Ovary (tissue), 10 donors: ENCODE measurements at places on chromosomes 11 and 22. TPM values are rescaled to one million over a fixed set of nuclear protein-coding genes. Genes with fewer than 3 reads are reported as not detected.
A peak's percentile ranks its signal among the peaks of the same experiment; 100 is the strongest.

- H3K4me3 ChIP-seq = no peak overlapping the region
- H3K27me3 ChIP-seq = no peaks in the 10 kb centered on the region
- H3K4me1 ChIP-seq = peaks cover 3% of the 10 kb centered on the region
- no peak overlapping the region for H3K27ac ChIP-seq
These were observed 13.8 kb downstream of the OSBP start for GRCh38 chr11:59601788-59602187.

GRCh38 chr11:47466201-47466600 lies 17.3 kb upstream of the RAPSN start:
- H3K4me1 ChIP-seq = peaks cover 12% of the 10 kb centered on the region
- no peak overlapping the region for H3K4me3 ChIP-seq
- DNase-seq = no peak
- no peaks in the 10 kb centered on the region for H3K36me3 ChIP-seq
- H3K27ac ChIP-seq = peak overlapping the region; percentile 45

DNA sequence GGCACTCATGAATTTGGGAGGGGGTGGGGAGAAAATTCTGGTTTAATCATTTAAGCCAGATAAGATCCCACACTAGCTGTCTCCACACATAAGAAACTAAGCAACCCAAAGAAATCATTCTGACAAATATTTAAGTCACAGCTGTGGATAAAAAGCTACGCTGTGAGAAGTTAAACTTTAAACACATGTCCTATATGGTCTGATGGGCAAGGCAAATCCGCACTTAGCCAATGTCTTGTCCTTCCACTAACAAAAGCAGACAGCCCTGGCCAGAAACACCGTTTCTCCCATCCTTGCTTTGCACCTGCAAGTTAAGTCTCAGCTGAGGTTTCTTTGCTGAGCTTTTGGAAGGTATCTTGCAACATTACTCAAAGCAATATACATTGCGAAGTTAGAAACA lies 68.0 kb downstream of the ETS1 start:
- no peak for DNase-seq
- peaks cover 20% of the 10 kb centered on the region for H3K4me1 ChIP-seq
- no peaks in the 10 kb centered on the region for H3K36me3 ChIP-seq
- H3K27me3 ChIP-seq = no peaks in the 10 kb centered on the region
- H3K27ac ChIP-seq = no peak overlapping the region
- peak overlapping the region; percentile 9 for H3K4me3 ChIP-seq

GRCh38 chr11:27830206-27830605 lies 130.0 kb upstream of the BDNF start:
- no peak overlapping the region for H3K27ac ChIP-seq
- no peaks in the 10 kb centered on the region for H3K36me3 ChIP-seq
- H3K4me1 ChIP-seq = no peaks in the 10 kb centered on the region
- no peak for DNase-seq
- no peak overlapping the region for H3K4me3 ChIP-seq

- no peak overlapping the region for H3K4me3 ChIP-seq
- H3K27me3 ChIP-seq = no peaks in the 10 kb centered on the region
- no peaks in the 10 kb centered on the region for H3K36me3 ChIP-seq
These were observed 12.9 kb downstream of the MPEG1 start for GRCh38 chr11:59199546-59200422.

DNA sequence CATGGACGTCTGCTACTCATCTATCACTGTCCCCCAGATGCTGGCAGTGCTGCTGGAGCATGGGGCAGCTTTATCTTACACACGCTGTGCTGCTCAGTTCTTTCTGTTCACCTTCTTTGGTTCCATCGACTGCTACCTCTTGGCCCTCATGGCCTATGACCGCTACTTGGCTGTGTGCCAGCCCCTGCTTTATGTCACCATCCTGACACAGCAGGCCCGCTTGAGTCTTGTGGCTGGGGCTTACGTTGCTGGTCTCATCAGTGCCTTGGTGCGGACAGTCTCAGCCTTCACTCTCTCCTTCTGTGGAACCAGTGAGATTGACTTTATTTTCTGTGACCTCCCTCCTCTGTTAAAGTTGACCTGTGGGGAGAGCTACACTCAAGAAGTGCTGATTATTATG lies 9.2 kb upstream of the OR9Q2 start:
- H3K36me3 ChIP-seq = no peaks in the 10 kb centered on the region
- no peak overlapping the region for H3K27ac ChIP-seq

- DNase-seq = peak; percentile 50
- H3K27me3 ChIP-seq = no peaks in the 10 kb centered on the region
- peak overlapping the region; percentile 2 for H3K27ac ChIP-seq
- H3K4me3 ChIP-seq = peak overlapping the region; percentile 32
- H3K4me1 ChIP-seq = peaks cover 3% of the 10 kb centered on the region
- H3K36me3 ChIP-seq = no peaks in the 10 kb centered on the region
These were observed 87.8 kb upstream of the CRYBB3 start for GRCh38 chr22:25111579-25112517.

- no peaks in the 10 kb centered on the region for H3K36me3 ChIP-seq
- no peak for DNase-seq
- no peaks in the 10 kb centered on the region for H3K4me1 ChIP-seq
- no peak overlapping the region for H3K27ac ChIP-seq
- no peaks in the 10 kb centered on the region for H3K27me3 ChIP-seq
These were observed 21.8 kb downstream of the DCUN1D5 start for GRCh38 chr11:103070142-103070541.

DNA sequence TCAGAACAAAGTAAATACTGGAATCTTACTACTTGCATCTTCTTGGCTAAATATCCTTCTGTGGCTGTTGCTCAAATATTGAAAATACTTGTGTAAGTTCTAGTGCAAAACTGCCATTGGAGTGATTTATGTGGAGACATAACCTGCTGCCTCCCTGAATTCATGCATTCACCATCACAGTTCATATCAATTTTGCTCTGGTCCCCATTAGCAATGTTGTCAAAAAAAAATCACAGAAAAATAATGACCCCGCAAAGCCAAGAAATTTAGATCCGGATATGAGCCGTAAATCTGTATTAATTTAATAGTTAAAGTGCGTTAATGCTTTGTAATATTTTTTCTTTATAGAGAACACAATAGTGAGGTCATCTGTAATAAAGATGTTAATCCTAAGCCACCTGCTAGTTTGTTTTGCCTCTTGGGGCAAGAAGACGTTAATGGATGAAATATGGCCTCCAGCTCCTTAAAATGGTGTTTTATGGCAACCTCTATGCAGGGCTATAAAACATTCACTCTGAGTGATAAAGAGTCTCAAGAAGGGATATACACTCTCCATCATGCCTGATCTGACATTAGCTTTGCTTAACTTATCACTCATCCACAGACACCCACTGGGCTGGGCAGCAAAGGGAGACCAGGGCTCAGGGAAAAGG lies 255.9 kb downstream of the INSC start:
- no peaks in the 10 kb centered on the region for H3K4me1 ChIP-seq
- H3K27me3 ChIP-seq = no peaks in the 10 kb centered on the region
- H3K36me3 ChIP-seq = no peaks in the 10 kb centered on the region
- no peak overlapping the region for H3K4me3 ChIP-seq

- no peaks in the 10 kb centered on the region for H3K4me1 ChIP-seq
- no peaks in the 10 kb centered on the region for H3K27me3 ChIP-seq
- H3K36me3 ChIP-seq = no peaks in the 10 kb centered on the region
- no peak overlapping the region for H3K4me3 ChIP-seq
These were observed 36.7 kb downstream of the FBXO7 start for GRCh38 chr22:32511274-32511673.

GRCh38 chr11:57493507-57494503 lies 21.7 kb downstream of the SLC43A1 start:
- H3K36me3 ChIP-seq = no peaks in the 10 kb centered on the region
- no peak overlapping the region for H3K4me3 ChIP-seq
- DNase-seq = peak; percentile 74
- no peaks in the 10 kb centered on the region for H3K4me1 ChIP-seq
- H3K27ac ChIP-seq = no peak overlapping the region

DNA sequence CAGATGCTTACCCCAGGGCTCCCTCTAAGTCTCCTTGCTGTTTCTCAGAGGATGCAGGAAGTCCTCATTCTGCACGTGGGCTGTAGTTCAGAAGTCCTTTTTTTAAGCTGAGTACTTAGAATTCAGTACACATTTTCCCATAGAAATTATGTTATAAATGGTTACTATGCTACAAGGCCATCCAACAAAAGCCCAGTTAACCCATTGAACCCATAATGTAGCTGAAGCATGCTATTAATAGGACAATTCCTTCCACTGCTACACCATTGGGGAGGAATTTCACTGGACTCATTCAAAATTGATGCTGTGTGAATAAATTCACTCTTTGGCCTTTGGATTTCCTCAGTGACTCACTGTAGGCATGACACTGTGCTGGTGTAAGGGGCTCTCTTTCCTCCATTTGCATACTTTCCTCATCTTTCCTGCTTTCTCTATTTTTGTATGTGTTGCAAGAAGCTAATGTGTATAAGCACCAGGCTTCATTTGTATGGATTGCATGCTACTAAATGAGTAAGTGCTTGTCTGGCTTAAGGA lies 148.0 kb downstream of the NTM start:
- H3K27me3 ChIP-seq = no peaks in the 10 kb centered on the region
- no peaks in the 10 kb centered on the region for H3K4me1 ChIP-seq
- DNase-seq = no peak
- no peak overlapping the region for H3K4me3 ChIP-seq

- no peak for DNase-seq
- H3K4me3 ChIP-seq = no peak overlapping the region
- H3K36me3 ChIP-seq = no peaks in the 10 kb centered on the region
- no peaks in the 10 kb centered on the region for H3K27me3 ChIP-seq
- H3K4me1 ChIP-seq = no peaks in the 10 kb centered on the region
These were observed 168.9 kb upstream of the CHORDC1 start for GRCh38 chr11:90391756-90392155.

GRCh38 chr11:130314184-130314749 lies 450 bp downstream of the ZBTB44 start:
- peak overlapping the region; percentile 87 for H3K27ac ChIP-seq
- DNase-seq = peak; percentile 54
- no peaks in the 10 kb centered on the region for H3K27me3 ChIP-seq
- H3K4me3 ChIP-seq = peak overlapping the region; percentile 50
- H3K36me3 ChIP-seq = no peaks in the 10 kb centered on the region
- H3K4me1 ChIP-seq = peaks cover 2% of the 10 kb centered on the region

- H3K27me3 ChIP-seq = no peaks in the 10 kb centered on the region
- no peak overlapping the region for H3K27ac ChIP-seq
- H3K4me3 ChIP-seq = no peak overlapping the region
- peaks cover 15% of the 10 kb centered on the region for H3K4me1 ChIP-seq
- DNase-seq = peak; percentile 96
- H3K36me3 ChIP-seq = no peaks in the 10 kb centered on the region
These were observed 50.5 kb upstream of the SHISAL1 start for GRCh38 chr22:44363013-44363979.

DNA sequence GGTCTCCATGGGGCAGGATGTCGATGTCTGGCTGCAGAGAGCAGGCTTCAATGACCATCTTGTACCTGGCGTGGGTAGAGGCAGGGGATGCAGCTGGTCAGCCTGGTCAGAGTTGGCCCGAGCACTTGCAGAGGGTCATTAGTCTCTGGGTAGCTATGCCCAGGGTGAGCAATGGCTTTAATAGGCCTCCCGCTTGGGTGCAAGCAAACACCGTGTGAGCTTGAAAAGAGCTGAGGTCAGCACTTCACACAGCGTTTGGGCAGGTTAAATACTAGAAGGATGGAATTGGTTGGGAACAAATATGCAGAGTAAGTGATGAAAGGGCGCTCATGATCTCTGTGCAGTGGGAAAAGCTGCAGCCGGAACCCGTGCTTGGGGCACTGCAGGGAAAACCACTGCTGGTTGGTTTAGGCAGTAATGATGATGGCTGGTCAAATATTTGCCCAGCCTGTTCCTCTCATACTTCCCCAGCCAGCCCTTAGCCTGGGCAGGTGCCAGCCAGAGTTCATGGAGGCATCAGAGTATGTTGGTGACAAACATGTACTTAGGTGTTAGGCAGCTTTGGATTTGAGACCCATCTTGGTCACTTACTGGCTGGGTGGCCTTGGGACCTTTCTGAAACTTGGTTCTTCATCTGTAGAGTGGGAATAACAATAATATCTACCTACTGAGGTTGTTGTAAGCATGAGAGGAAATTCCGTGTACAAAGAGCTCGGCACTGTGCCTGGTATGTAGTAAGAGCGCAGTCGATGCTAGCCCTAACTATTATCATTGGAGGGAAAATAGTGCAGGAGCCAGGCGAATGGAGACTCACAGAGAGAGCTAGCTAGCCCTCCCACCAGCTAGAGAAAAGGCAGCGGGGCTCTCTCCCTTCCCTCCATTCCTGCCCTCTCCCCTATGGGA lies 25.2 kb upstream of the KCNJ11 start:
- no peak overlapping the region for H3K4me3 ChIP-seq
- no peaks in the 10 kb centered on the region for H3K27me3 ChIP-seq
- no peak for DNase-seq
- no peaks in the 10 kb centered on the region for H3K4me1 ChIP-seq
- no peak overlapping the region for H3K27ac ChIP-seq

DNA sequence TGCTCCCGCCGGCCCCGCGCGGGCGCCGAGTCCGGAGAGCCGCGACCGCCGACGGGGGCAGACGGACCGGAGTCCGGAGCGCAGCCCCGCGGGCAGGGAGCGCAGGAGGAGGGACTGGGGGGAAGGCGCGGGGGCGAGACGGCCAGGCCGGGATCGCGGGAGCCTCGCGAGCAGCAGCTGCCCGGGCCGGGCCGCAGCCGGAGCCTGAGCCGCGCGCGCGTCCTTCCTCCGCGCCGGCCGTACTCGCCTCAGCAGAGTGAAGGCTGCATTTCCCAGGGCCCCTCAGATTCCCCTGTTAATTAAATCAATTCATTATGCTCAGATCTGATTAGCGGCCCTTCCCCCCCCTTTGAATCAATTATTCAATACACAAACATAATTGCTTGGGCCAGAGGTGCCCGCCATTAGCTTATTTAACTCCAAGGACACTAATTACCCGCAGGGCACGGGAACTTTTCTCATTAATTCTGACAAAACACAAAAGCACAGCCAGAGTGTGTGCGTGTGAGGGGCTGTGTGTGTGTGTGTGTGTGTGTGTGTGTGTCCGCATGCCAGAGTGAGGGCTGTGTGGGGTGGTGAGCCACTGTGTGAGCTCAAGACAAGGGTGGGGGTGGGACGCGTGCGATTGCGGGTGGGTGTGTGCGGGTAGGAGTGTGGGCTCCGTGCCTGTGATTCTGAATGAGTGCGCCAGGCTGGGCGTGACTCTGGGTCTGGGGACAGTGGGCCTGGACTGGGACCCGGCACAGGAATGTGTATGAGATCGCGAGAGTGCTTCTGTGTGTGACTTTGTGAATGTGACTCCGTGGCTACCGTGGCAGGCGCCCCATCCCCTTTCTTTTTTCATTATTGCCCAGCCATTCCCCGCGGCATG lies 5.1 kb upstream of the LMO1 start:
- H3K27ac ChIP-seq = no peak overlapping the region
- H3K4me3 ChIP-seq = peak overlapping the region; percentile 29
- H3K36me3 ChIP-seq = no peaks in the 10 kb centered on the region
- DNase-seq = no peak
- H3K4me1 ChIP-seq = no peaks in the 10 kb centered on the region

GRCh38 chr22:48752451-48753380 lies 1075.0 kb downstream of the BRD1 start:
- no peak overlapping the region for H3K27ac ChIP-seq
- H3K4me3 ChIP-seq = no peak overlapping the region
- no peaks in the 10 kb centered on the region for H3K27me3 ChIP-seq
- no peaks in the 10 kb centered on the region for H3K36me3 ChIP-seq
- no peak for DNase-seq
- H3K4me1 ChIP-seq = no peaks in the 10 kb centered on the region

IGSF9B gene
- 11.7 TPM for total RNA-seq

MRPL21 gene
- 47.4 TPM for total RNA-seq

HSPA8 gene
- total RNA-seq = 576 TPM

MIAT gene
- total RNA-seq = 0.82 TPM

APOL4 gene
- total RNA-seq = 18.6 TPM

GGTLC3 gene
- total RNA-seq = not detected

RASGRP2 gene
- 8.0 TPM for total RNA-seq

FGF19 gene
- not detected for total RNA-seq
